Right ventricle myocardium inferior (tissue), 1 donor: ENCODE measurements at places on chromosomes 12 and 14. TPM values are rescaled to one million over a fixed set of nuclear protein-coding genes. Genes with fewer than 3 reads are reported as not detected.

- no peak for DNase-seq
Measured at GRCh38 chr12:96400631-96401075, 414 bp upstream of the CDK17 start.

Gene KRT74
- total RNA-seq = not detected

GRCh38 chr12:109446-109845 lies 42.9 kb downstream of the IQSEC3 start:
- no peak for DNase-seq

DNA sequence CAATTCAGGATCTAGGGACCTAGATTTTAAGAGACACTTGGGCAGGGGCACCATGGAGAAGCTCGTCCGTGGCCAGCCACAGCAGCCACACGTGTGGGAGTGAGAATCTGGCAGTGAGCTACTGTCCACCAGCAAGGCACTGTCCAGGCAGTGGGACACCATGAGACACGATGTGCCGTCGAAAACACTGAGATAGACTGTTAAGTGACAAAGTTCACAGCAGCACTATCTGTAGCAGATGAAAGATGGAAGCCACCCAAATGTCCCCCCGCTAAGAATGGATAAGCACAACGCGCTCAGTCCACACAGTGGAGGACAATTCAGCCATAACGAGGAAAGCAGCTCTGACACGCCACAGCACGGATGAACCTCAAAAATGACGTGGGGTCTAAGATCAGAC lies 19.7 kb downstream of the RILPL1 start:
- no peak for DNase-seq

DNA sequence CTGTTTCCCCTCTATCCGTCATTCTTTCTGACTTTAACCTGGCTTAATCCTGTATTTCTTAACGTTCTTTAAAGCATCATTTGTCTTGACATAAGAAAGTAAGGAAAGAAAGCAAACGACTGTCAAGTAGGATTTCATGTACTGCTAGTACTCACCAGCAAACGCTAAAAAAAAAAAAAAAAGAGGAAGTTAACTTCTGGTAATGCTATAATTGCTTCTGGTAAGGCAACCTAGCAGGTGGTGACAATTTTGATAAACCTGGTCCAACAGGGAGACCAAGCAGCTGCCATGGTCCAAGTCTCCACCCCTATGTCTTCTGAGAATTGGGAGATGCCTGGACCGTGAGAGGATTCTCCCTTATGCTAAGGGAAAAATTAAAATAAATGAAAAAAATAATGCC lies 306.6 kb downstream of the DAD1 start:
- no peak for DNase-seq

DNA sequence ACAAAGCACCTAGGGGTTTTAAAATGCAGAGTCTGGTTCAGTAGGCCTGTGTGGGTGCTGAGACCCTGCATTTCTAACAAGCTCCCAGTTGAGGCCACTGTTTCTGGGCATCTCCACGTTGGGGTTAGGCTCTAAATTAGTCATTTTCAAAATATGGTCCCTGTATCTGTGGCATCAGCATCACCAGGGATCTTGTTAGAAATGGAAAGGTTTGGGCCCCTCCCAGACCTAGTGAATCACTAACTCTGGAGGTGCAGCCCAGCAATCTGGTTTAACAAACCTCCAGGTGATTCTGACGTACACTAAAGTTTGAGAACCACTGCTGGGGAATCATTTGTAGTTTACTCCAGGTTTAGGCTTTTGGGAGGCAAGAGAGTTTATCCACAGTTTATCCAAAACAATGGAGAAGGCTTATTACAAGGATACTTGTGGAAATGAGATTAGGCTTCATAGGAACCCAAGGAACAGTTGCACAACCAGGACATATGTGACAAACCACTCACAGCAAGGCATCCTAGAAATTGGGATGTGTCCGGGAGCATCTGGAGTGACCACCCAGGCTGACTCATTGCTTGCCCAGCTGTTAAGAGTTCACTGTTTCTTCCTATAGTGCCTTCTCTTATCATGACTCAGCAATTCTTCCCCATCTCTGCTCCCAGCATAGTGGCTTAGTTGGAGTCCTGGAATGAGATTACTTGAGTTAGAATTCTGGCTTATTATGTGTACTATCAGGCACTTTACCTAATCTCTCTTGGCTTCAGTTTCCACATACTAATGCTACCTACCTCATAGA lies 71.6 kb upstream of the STXBP6 start:
- DNase-seq = no peak

Gene ZBTB42
- total RNA-seq = 5.6 TPM
